ENCODE measurements at places on chromosomes 5 and 9.

DNA sequence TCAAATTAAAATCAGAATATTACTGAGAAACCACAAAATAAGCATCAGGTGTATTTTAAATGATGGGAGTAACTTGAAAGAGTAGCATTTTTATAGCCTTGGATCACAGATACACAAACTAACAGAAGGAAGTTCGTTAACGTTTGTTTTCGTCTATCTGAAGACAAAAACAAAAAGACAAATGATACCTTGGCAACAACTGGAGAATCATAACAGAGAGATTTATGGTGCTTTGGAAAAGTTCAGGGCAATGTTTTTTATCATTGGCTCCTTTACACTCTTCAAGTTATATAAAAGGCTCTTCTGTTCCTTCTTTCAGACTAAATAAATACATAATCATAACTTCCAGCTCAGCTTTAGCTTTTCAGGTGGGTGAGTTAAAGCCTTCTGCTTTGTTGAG lies 128.1 kb upstream of the VLDLR start:
- DNase-seq = no peak

DNA sequence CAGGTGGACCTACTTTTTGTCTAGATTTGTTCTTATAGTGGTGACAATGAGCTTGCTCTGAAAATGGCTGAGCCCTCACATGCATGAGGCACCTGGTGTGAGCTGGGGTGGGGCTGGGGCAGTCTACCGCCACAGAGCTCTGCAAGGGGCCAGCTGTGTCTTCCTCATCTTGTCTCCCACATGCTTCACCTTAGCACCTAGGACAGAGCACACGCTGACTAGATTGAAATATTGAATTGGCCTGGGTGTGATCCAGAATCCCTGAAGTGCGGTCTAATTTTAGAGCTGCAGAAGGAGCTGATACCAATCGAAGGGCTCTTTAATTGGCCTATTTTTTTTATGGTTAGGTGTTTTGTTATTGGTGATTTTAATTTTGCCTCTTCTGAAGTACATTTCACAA lies 126.1 kb upstream of the NFIB start:
- no peak for DNase-seq

DNA sequence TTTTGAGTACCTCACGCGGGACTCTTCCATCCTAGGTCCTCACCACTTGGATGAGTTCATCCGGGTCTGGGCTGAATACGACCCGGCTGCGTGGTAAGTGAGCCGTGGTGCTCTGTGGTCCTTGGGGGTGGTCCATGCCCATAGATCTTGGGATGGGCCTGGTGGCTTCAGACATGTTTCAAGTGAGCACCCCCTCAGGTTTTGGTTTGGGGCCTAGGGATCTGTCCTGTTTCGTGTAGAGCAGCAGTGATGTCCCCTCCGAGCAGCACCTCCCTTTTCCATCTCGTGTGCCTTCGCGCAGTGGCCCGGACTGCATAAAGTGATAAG lies 218.9 kb downstream of the CACNA1B start:
- DNase-seq = no peak

- no peak for DNase-seq
Measured at GRCh38 chr5:366541-367357, 45.2 kb downstream of the AHRR start.

- no peak for DNase-seq
Measured at GRCh38 chr9:114919611-114920010, 10.8 kb downstream of the TNFSF8 start.

Data from stimulated activated CD8-positive, alpha-beta memory T cell treated with anti-CD3 and anti-CD28 coated beads, Interleukin-2, amount 100 ng/mL, for 48 hours (primary cell).